Activated CD4-positive, alpha-beta T cell treated with anti-CD3 and anti-CD28 coated beads, Interleukin-2, amount 50 U/mL, for 24 hours (primary cell): ENCODE measurements at places on chromosomes 6 and 20.

DNA sequence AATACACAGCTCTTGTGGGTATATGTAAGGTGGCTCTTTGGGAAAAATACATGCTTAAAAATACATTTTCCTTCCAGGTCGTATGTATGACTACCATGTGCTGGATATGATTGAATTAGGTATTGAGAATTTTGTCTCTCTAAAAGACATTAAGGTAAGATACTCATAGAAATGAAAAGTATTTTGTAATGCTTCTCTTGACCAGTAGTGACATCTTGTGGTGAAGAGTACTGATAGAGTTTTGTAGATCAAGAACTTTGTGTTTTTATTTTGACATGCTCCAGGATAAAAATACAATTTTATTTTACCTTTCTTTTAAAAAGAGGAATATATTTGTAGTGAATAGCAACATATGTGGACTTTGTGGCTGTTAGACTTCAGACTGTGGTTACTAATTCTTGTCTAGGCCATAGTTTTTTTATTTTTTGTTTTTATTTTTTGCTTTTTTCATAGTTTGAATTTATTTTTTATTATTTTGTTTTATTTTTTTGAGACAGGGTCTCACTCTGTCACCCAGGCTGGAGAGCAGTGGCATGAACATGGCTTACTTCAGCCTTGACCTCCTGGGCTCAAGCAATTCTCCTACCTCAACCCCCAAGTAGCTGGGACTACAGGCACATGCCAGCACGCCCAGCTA, 17.9 kb downstream of the RPF2 start:
- DNase-seq: no peak

DNA sequence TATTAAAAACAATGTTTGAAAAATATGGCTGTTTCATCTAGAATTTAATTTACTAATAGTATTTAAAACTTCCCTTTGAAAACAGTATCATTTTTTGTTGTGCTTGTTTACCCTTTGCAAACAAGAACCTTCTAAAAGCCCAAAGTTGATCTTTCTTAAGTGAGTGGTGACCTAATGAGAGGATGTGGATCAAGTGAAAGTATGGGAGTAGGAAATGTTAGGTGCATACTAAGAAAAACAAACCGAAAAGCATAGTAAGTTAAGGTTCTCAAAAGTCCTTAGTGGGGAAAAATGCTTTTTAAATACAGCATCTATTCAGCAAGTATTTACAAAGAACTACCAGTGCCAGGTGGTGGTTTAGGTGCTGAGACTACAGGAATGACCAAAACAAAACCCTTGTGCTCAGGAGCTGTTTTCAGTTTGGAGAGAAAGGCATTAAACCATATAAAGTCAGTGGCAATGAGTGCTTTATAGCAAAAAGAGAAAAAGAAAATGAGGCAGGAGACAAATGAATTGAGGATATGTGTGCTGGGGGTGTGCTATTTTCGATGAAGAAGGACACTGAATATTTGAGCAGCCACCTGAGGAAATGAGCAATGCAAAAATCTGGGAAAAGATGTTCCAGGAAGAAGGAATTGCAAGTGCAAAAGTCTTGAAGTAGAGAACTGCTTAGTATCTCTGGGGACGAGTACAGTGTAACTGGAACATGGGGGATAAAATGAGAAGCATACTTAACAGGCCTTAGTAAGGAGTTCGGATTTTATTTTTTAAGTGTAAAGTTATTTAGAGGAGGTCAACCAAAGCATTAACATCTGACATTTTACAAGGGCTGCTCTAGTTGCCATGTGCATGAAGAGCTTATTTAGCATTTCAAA, 24.0 kb downstream of the RNF146 start:
- no peak for DNase-seq

GRCh38 chr20:44516491-44516890, 5.4 kb downstream of the SERINC3 start:
- DNase-seq: no peak

DNA sequence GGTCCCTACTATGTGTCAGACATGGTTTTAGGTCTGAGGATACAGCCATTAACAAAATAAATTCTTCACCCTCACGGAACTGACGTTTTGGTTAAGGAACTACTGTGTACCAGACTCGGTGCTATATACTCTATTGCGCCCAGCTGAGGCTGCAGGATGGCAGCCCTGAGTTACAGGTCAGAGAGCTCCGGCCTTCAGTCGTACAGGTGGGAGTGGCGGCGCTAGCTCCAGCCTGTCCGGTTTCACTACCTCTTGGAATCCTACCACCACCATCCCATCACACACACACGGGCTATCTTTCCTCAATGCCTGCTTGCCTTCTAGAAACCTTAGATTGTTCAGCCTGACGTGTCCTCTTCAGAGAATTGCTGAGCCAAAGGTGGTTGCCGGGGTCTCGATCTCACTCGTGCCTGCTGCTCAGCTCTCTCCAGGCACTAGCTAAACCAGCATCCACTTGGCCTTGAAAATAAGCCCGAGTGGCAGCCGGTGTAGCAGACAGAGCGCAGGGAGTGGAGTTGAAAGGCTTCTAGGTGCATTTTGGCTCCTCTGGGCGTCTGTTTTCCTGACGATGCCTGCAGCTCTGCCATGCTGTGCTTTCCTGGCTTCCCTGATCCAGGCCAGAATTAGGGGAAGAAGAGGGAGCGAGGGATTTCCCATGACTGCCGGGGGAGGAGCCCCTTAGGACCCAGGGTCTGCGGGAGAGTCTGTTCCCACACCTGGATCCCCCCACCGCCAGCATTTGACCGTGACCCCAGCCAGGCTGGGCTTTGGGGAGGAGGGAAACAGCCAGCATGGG, 1.1 kb upstream of the TCF15 start:
- DNase-seq: no peak

DNA sequence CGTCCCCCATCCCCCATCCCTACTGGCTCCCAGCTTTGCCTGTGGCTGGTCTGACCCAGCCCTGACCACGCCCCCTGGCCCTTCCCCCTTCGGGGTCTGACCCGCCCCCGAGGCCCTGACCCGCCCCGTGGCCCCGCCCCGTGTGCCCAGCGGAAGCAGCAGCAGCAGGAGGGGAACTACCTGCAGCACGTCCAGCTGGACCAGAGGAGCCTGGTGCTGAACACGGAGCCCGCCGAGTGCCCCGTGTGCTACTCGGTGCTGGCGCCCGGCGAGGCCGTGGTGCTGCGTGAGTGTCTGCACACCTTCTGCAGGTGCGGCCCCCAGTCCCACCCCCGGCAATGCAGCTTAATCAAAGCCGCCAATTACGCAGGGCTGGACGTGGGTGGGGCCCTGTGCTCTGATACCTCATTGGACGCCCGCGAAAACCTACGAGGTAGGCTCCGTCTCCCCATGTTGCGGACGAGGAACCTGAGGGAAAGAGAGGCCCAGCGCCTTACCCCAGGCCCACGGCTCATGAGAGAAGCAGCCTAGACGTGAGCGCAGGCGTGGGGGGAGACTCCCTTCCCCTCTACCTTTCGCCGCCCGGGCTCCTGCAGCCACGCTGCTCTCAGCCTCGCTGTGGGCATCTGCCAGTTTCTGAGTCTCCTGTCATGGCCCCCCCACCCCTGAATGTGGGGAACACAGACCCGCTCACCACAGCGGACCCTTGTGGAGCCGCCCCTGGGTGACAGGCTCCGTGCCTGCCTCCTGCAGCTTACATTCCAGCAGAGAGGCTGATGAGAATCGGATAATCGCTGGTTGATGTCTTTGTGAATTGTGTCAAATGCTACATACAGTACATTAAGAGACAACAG, 12.8 kb downstream of the RBCK1 start:
- no peak for DNase-seq

DNA sequence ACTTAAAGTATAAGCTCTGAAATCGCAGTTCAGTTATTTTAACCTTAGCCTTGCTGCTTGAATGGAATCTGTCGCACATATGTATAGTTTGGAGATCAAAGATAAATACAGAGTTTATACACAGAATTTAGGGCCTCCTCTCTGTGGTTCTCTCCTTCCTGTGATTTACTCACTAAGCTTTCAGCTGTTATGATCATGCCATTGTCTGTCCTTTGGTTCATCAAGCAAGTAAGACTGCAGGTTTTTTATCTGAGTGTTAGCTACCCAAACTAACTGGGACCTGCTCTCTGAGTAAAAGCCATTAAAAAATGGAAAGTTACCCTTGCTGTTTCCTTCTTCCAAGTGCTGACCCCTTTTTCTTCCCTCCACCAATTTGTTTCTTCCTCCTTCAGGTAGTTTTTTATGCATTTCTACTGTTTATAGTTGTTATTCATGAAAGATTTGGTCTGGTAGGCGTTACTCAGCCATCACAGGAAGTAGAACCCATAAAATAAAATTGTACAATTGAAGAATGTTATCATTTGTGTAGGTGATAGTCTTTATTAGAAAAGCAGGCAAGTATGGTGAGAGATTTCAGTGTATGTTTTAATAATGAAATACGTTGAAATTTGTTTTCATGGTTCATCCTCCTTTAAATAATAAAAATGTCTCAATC, 33.7 kb upstream of the SUMO4 start:
- DNase-seq: no peak

- DNase-seq: no peak
Measured at GRCh38 chr20:3815703-3816315, 4.5 kb upstream of the AP5S1 start.
